Pons (tissue), 1 donor: ENCODE measurements at places on chromosomes 11 and 22.

- DNase-seq, result peak; percentile 33
These were observed 1.9 kb upstream of the GRAP2 start for GRCh38 chr22:39898997-39899396.

DNA sequence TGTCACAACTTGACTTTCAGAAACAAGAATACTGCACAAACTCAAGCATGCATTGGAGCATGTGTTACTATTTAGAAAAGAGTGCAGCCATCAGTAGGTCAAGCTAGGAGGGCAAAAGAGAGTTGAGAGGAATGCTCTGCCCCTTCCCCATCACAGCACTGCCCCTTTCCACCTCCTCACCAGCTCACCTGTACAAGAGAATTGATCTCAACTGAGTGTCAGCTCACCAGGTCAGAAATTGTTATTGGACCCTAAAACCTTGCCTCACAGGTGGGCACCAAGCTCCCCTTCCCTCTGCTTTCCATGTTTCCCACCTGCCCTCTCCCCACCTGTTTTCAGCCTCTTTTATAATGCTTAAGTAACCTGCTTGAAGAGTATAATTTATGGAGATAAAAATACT is 48.8 kb downstream of the DKK3 start:
- no peak for DNase-seq

- DNase-seq, result peak; percentile 69
These were observed at the start of gene FZD4 for GRCh38 chr11:86955361-86956120. TSS of gene FZD4 (minus strand) at chr11:86955395. CDS start at chr11:86955085, 310 bp downstream.

DNA sequence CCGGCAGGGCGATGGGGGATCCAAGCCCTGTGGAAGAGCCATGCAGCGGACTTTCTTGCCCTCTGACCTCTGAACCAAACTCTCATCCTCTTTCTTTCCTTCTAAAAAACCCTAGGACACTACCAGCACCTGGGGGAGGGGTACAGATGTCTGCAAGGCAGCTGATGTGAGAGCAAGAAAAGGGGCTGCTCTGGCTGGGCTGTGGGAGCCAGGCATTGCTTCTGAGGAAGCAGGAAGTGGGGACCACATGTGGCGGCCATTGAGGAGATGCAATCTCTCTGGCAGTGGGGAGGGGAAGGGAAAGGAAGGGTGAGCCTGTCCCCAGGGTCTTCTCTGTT is 36.0 kb downstream of the FAM83F start:
- DNase-seq, result no peak

GRCh38 chr11:2248242-2248641 is 22.1 kb downstream of the ASCL2 start:
- DNase-seq, result no peak

DNA sequence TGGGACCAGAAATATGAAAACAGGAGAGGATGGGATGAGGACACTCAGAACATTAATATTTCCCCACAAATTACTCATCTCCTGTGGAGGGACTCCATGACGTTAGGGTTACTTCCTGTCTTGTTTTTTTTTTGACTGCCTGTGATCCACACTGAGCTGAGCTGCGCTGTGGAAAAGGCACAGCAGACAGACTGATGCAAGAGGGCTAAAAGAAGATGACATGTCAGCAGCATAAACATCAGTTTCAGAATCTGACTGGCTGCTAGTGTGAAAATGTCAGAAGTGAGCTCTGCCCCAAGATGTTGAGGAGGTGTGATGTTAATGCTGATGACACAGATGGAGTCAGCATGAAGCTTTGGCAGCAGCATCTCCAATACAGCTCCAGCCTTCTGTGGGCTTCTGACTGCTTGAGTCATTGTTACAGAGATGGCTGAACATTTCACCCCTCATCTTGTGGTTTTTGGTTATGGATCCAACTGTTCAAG is 286.8 kb downstream of the BLID start:
- peak; percentile 17 for DNase-seq

GRCh38 chr11:114774599-114775361 is 96.5 kb downstream of the NXPE2 start:
- peak; percentile 73 for DNase-seq
